ENCODE measurements at places on chromosomes 12 and 14. TPM values are rescaled to one million over a fixed set of nuclear protein-coding genes. Genes with fewer than 3 reads are reported as not detected.
A peak's percentile ranks its signal among the peaks of the same experiment; 100 is the strongest.

GRCh38 chr12:66066137-66066928 is 64.2 kb downstream of the LLPH start:
- H3K36me3 ChIP-seq, result no peaks in the 10 kb centered on the region
- H3K27me3 ChIP-seq, result no peaks in the 10 kb centered on the region
- H3K27ac ChIP-seq, result peak overlapping the region; percentile 99
- H3K4me3 ChIP-seq, result no peak overlapping the region
- peak; percentile 99 for DNase-seq
- H3K4me1 ChIP-seq, result peaks cover 60% of the 10 kb centered on the region

DNA sequence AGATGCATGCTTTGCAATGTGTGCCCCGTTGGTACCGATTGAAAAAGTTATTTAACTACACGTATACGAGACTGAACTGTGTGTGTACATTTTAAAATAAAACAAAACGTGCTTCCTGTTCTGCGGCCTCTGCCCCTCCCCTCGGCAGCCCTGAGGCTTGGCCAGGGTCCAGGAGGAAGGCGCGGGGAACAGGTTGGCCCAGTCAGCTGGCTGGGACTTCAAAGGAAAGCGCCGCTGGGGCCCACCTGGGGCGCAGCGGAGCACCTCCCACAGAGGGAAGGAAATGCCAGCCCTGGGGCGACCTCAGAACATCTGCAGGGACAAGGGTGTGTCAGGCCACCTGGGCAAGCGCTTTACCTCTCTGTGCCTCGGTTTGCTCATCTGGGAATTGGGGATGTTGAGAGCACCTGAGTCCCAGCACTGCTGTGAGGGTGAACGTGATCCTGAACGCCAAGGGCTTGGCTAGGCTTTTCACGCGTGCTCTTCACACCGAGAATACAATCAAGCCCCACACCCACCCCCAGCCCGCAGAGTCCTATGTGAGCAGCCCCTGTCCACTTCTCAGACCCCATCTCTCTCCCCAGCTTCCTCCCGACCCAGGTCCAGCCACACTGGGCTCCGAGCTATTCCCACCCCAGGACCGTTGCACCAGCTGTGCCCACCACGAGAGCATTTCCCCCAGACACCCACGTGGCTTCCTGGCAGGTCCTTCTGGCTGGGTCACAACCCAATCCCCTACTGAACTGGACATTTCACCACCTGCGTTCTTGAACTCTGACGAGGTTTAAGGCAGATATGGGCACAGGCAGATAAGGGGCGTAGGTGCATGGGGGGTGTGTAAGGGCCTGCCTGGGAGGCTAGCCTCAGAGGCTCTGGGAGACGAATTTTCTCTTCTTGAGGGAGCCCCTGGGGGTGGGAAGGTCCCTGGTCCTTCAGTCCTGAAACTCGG is 41.9 kb upstream of the NCOR2 start:
- H3K27me3 ChIP-seq, result no peaks in the 10 kb centered on the region
- H3K4me1 ChIP-seq, result peaks cover 8% of the 10 kb centered on the region
- DNase-seq, result peak; percentile 58
- H3K27ac ChIP-seq, result no peak overlapping the region

DNA sequence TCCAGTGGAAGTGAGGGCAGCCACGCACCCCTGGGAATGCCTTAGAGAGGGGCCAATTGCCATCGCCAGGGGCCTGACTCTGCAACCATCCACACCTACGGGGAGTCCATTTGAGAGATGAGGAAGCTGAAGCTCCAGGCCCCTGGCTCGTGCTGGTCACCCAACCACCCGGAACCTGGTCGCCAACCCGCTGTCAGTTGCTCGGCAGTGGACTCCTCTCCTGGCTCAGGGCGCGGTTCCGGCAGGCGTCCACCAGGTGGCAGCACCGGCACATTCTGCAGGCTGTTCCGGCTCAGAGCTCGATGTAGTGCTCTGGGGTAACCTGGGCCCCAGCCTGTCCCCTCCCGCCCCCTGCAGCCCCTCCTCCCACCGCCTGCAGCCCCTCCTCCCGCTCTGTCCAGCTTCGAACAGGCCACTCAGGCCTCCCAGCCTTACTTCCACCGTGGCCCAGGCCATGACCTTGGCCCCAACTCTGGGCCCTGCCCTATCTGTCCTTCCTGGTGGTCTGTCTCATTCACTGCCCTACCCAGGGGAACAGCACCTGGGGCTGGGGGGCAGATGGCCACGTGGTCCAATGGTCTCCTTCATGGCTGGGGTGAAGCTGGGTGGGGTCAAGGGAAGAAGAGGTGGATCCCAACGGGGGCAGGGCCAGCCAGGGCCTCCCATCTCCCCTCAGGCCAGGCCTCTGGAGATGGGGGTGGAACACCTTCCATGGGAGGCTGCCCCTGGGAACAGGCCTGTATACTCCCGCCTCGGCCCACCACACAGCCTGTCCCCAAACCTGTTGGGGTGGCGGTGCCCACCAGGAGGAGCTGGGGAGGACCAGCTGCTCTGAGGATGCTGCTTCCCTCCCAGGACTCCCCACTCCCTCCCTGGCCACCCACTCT is 15.7 kb downstream of the SIVA1 start:
- peak; percentile 87 for DNase-seq
- peak overlapping the region; percentile 40 for H3K27ac ChIP-seq
- H3K27me3 ChIP-seq, result no peaks in the 10 kb centered on the region
- peaks cover 5% of the 10 kb centered on the region for H3K4me1 ChIP-seq

DNA sequence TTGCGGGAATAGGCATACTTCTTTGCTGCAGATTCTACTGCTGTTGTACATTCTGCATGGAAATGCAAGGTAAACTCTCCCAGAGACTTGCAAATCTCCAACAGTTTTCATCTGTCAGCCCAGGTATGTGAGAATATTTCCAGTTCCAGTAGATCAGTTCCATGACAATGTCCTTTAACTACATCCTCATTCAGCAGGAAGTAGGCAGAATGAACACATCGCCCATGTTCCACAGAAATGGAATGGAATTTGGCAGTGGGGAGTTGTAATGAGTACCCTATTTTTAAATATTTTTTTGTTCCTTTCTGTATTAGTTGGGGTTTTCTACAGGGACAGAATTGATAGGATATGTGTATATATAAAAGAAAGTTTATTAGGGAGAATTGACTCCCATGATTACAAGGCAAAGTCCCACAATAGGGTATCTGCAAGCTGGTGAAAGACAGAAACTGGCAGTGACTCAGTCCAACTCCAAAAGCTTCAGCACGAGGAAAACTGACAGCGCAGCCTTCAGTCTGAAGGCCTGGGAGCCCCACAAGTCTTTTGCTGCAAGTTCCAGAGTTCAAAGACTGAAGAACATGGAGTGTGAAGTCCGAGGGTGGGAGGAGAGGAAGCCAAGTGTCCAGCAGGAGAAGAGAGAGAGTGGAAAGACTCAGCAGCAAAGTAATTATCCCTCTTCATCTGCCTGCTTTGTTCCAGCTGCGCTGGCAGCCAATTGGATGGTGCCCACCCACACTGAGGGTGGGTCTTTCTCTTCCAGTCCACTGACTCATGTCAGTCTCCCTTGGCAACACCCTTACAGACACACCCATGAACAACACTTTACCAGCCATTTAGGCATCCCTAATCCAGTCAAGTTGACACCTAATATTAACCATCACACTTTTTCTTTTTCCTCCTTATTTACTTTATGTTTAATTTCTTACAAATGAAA is 110.4 kb upstream of the SCAF11 start:
- H3K4me1 ChIP-seq, result no peaks in the 10 kb centered on the region
- no peaks in the 10 kb centered on the region for H3K36me3 ChIP-seq
- H3K27me3 ChIP-seq, result no peaks in the 10 kb centered on the region

- peaks cover 86% of the 10 kb centered on the region for H3K36me3 ChIP-seq
- no peaks in the 10 kb centered on the region for H3K4me1 ChIP-seq
- no peak overlapping the region for H3K4me3 ChIP-seq
- H3K27me3 ChIP-seq, result no peaks in the 10 kb centered on the region
Measured at GRCh38 chr14:31118892-31119291, 88.7 kb downstream of the HECTD1 start.

DNA sequence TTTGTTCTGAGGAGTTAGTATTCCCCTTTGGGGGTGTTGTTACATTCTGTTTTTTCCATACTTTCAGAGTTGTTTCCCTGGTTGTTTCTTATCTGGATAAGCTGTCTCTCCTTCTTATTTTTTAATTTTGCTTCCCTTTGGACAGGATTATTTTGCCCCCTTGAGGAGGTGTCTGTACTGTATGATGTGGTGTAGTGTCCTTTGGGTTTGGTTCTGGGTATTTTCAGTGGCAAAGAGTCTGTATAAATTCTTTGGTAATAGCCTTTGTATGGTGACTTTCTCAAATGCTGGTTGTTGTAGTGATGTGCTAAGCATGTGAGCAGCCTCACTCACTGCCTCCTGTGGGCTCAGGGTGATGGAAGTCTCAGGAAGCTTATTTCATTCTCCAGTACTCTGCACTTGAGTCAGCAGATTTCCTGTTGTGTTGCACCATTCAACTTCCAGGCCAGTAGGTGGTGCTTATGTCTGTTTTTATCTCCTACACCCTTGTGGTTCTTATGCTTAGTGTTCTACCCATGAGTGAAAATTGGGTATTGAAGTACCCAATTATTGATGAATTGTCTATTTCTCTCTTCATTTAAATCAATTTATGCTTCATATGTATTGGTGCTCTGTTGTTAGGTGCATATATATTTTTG is 103.3 kb upstream of the PMCH start:
- H3K36me3 ChIP-seq, result no peaks in the 10 kb centered on the region
- H3K27ac ChIP-seq, result no peak overlapping the region
- no peak overlapping the region for H3K4me3 ChIP-seq
- H3K27me3 ChIP-seq, result peaks cover 6% of the 10 kb centered on the region
- DNase-seq, result peak; percentile 66
- H3K4me1 ChIP-seq, result no peaks in the 10 kb centered on the region

- H3K4me3 ChIP-seq, result no peak overlapping the region
- H3K27me3 ChIP-seq, result no peaks in the 10 kb centered on the region
- H3K36me3 ChIP-seq, result no peaks in the 10 kb centered on the region
- no peak for DNase-seq
- H3K27ac ChIP-seq, result no peak overlapping the region
- peaks cover 8% of the 10 kb centered on the region for H3K4me1 ChIP-seq
Measured at GRCh38 chr12:101854747-101855146, 22.6 kb upstream of the DRAM1 start.

DNA sequence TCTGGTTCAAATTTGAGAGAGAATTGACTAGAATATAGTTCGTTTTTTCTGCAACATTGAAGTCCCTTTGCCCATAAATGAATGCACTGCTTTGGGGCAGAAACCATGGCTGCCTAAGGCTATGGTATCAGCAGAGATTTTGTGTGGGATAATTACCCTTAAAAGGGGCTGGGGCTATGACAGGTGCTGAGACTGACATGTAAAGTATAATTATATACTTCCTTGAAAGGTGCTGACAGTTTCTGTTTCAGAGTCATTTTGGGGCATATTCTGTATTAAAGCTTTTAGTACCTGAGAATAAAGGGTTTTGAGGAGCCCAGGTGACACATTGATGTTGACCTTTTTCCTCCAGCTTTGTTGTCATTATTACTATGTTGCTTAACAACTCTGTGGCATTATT is 150.3 kb upstream of the PTPRQ start:
- H3K36me3 ChIP-seq, result no peaks in the 10 kb centered on the region
- no peaks in the 10 kb centered on the region for H3K27me3 ChIP-seq
- H3K27ac ChIP-seq, result no peak overlapping the region
- H3K4me1 ChIP-seq, result no peaks in the 10 kb centered on the region
- DNase-seq, result no peak

DNA sequence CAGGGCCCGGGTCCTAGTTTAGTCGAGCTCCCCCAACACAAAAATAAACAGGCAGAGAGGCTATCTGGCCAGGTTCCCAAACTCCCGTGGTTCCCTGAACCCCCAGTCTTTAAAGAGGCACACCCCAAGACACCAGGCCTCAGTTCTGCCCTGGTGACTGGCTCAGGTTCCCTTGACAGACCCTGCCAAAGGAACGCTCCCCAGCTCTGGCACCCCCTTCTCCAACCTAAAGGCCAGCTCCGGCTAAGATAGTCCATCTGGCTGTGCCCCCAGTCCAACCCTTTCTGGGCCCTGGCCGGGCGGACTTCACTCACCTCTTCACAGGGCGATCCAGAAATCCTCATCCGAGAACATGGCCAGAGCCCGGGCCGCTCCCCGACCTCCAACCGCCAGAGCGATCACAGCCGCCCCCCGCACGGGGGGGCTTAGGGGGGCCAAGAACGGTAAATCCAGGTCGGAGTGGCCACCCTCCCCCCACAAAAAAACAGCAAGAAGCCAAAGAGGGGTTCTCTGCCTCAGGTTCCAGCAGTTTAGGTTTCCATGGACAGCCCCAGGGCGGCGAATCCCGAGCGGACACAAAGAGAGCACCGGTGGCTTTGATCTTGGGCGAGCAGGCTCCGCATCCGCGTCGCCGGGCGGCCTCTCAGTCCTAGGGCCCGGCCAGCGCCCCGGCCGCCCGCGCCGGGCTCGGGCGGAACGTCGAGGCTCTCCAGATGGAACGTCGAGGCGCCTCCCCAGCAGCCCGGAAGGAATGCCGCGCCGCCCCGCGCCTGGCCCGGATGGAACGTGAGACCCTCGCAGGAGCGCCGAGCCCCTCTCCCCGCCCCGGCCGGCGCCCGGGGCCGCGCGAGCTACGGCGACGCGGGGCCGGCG is 1.1 kb downstream of the KMT2D start:
- H3K27ac ChIP-seq, result peak overlapping the region; percentile 100
- H3K27me3 ChIP-seq, result no peaks in the 10 kb centered on the region
- peaks cover 11% of the 10 kb centered on the region for H3K36me3 ChIP-seq
- peaks cover 18% of the 10 kb centered on the region for H3K4me1 ChIP-seq
- H3K4me3 ChIP-seq, result peak overlapping the region; percentile 98

GRCh38 chr12:54352891-54353874 is 11.1 kb downstream of the GPR84 start:
- H3K27me3 ChIP-seq, result no peaks in the 10 kb centered on the region
- peak overlapping the region; percentile 75 for H3K27ac ChIP-seq
- no peak overlapping the region for H3K4me3 ChIP-seq
- DNase-seq, result no peak

GRCh38 chr14:100749967-100750597 is 23.4 kb downstream of the DLK1 start:
- H3K27ac ChIP-seq, result no peak overlapping the region
- DNase-seq, result no peak
- no peaks in the 10 kb centered on the region for H3K36me3 ChIP-seq
- no peaks in the 10 kb centered on the region for H3K4me1 ChIP-seq
- no peak overlapping the region for H3K4me3 ChIP-seq
- H3K27me3 ChIP-seq, result no peaks in the 10 kb centered on the region

- no peaks in the 10 kb centered on the region for H3K27me3 ChIP-seq
- no peak for DNase-seq
- no peaks in the 10 kb centered on the region for H3K4me1 ChIP-seq
- no peaks in the 10 kb centered on the region for H3K36me3 ChIP-seq
Measured at GRCh38 chr12:101799774-101800173, 31.0 kb downstream of the GNPTAB start.

FOXM1 gene
- total RNA-seq, result 200 TPM

TMTC3 gene
- total RNA-seq, result 33.6 TPM
